Stimulated activated CD8-positive, alpha-beta memory T cell treated with anti-CD3 and anti-CD28 coated beads, Interleukin-12 subunit alpha, Interleukin-12 subunit beta, amount 100 ng/mL, for 1 hour (primary cell): ENCODE measurements at places on chromosomes 1 and 21.
A peak's percentile ranks its signal among the peaks of the same experiment; 100 is the strongest.

- DNase-seq, result no peak
Measured at GRCh38 chr1:204274446-204274845, 60.7 kb upstream of the GOLT1A start.

GRCh38 chr1:75092141-75092540 lies 42.0 kb upstream of the LHX8 start:
- DNase-seq, result no peak

- DNase-seq, result no peak
Measured at GRCh38 chr1:22208268-22208972, 65.5 kb upstream of the WNT4 start.

GRCh38 chr1:26833432-26834405 lies 7.2 kb downstream of the ZDHHC18 start:
- peak; percentile 83 for DNase-seq
